Fibroblast of lung (primary cell): ENCODE measurements at places on chromosomes 2 and 18.
A peak's percentile ranks its signal among the peaks of the same experiment; 100 is the strongest.

GRCh38 chr2:240728827-240729226 is 37.2 kb downstream of the AQP12A start:
- DNase-seq = no peak

GRCh38 chr2:236308855-236309668 is 44.9 kb upstream of the ASB18 start:
- no peak for DNase-seq

- DNase-seq = no peak
These were observed 97.0 kb downstream of the CDH2 start for GRCh38 chr18:28079883-28080282.

GRCh38 chr2:100269889-100270288 is 52.4 kb downstream of the LONRF2 start:
- no peak for DNase-seq

GRCh38 chr2:142858961-142859360 is 18.5 kb upstream of the KYNU start:
- DNase-seq = no peak

GRCh38 chr2:233356546-233357308 is 2.4 kb downstream of the DGKD start:
- no peak for DNase-seq

DNA sequence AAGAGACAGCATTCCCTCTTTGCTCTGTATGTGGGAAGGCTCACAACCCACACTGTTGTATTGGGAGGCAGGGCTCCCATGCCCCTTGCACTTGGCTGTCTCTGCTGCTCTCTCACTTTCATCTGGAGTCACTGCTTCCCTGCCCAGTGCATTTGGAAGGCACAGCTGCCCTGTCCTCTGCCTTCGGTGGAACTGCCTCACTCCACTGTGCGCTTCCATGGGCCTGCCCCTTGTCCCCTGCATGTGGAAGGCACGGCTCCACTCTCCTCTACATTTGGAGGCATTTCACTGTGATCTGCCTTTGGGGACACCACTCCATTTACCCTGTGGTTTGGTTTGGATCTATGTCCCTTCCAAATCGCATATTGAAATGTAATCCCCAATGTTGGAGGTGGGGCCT is 9.1 kb upstream of the PROM2 start:
- DNase-seq = no peak

GRCh38 chr2:169994752-169995151 is 167.5 kb downstream of the UBR3 start:
- no peak for DNase-seq

DNA sequence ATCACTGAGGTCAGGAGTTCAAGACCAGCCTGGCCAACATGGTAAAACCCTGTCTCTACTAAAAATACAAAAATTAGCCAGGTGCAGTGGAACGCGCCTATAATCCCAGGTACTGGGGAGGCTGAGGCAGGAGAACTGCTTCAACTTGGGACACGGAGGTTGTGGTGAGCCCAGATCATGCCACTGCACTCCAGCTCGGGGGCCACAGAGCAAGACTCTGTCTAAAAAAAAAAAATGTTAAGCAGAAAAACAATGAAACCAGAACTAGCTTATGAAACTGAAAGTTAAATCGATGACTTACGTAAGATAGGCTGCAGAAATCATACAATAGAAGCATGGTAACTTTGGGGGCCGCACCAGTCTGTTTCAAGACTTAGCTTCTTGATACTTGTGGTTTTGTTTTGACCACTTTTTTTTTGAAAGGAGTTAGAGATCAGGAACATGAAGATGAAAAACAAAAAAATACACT is 6.2 kb upstream of the GPR155 start:
- DNase-seq = no peak

GRCh38 chr2:62440281-62440946 is 65.6 kb downstream of the TMEM17 start:
- DNase-seq = no peak

DNA sequence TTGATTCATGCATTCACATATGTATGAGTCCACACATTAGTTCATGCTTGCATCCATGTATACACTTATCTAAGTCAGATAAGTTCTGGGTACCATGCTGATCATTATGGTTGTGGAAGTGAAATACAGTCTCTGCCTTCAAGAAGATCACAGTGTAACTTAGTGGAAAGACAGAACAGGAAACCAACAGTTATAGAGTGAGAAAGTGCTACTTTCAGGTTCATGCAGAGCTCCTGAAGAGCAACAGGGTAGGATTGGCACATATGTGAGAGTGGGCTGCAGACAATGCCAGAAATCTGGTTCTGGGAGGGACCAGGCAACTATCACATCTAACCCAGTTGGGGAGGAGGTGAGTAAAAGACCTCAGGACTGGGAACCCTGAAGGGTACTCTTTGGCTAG is 35.4 kb upstream of the PGAP1 start:
- DNase-seq = no peak

- DNase-seq = no peak
These were observed 32.4 kb downstream of the SMIM21 start for GRCh38 chr18:75395137-75395536.

GRCh38 chr2:153232464-153232863 is 246.1 kb downstream of the RPRM start:
- DNase-seq = no peak

DNA sequence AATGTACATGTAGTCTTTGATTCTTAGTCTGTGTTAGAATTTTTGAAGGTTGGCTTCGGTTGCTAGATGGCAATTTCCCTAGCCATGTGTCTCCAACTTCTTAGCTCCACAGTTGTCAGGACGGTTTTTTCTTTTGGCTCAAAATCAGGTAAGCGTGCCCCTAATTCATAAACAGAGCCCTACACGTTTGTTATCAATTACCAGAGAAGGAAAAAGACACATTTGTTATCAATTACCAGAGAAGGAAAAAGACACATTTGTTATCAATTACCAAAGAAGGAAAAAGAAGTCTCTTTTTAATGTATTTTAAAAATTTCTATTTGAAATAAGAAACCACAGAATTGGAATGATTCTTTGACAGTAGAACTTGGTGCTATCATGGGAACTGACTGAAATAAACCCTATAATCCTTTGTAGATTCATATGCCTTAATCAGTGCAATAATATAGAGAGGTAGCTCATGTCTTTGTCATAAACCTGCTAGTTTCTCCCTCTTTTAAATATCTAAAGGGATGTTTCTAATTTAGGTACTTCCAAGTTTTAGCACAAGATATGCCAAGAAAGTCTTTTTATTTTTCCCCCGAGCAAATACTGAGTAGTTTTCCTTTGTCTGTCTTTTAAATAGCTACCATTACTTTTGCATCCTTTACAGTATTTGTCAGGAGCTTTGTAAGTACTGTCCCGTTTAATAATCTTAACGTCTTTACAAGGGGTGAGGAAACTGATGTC is 35.9 kb downstream of the CAMKMT start:
- DNase-seq = no peak

DNA sequence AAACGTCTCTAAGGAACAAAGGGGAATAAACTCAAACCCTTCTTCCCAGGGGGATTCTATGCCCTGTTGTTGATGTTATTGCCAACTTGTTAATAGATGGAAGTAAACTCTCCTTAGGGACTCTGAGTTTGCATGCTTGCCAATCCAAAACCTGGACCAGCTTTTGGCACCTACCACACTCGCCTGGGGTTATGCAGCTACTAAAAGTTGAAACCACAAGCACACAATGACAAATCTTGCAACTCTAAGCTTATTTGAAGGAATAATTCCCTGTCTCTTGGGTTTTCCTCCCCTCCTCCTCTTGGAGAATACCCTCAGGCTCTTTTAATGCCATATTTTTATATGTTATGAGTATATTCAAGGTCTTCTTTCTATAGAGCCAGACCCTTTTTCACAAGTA is 484.1 kb downstream of the FBXO15 start:
- no peak for DNase-seq

- peak; percentile 92 for DNase-seq
These were observed 18.3 kb upstream of the MAP4K4 start for GRCh38 chr2:101679037-101679726.

DNA sequence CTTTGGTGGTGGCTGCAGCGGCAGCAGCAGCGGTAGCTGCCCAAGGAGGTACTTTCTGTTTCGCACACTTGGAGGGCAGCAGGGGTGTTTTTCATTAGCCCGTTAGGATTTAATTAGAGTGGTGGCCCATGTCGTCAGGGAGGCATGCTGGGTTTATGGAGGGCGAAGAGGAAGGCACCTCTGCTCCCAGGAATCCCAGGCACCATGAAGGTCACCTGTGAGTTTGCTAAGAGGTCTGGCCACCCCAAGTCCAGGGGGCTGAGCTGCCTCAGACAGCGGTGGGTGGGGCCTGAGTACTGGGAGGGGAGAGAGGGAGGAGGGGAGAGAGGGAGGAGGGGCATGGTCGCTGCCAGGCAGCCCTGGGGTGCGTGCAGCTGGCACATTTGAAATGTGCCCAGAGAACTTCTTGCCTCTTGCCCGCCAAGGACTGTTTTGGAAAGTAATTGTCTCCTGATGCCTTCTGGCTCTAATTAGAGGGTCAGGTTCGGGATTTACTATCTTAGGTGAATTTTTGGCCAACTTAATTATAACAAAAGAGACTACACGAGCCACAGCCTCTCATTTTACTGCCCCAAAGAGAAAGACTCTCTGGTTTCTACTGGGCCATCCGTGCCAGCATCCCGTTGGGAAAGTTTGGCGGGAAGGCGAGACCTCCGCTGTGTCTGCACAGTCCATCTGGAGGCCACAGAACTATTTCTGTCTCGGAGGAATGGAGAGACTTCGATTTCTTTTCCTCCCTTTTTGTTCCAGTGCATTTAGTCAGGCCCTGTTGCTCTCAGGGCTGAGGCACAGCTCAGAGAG is 62.0 kb downstream of the GLI2 start:
- no peak for DNase-seq

- DNase-seq = no peak
These were observed 18.5 kb upstream of the NMS start for GRCh38 chr2:100451734-100452133.

GRCh38 chr18:60406721-60407120 is 34.1 kb upstream of the MC4R start:
- no peak for DNase-seq

- DNase-seq = no peak
These were observed 53.8 kb downstream of the SS18 start for GRCh38 chr18:26036635-26037034.

- DNase-seq = peak; percentile 57
These were observed 183.4 kb upstream of the RASGRP3 start for GRCh38 chr2:33292981-33293595.

DNA sequence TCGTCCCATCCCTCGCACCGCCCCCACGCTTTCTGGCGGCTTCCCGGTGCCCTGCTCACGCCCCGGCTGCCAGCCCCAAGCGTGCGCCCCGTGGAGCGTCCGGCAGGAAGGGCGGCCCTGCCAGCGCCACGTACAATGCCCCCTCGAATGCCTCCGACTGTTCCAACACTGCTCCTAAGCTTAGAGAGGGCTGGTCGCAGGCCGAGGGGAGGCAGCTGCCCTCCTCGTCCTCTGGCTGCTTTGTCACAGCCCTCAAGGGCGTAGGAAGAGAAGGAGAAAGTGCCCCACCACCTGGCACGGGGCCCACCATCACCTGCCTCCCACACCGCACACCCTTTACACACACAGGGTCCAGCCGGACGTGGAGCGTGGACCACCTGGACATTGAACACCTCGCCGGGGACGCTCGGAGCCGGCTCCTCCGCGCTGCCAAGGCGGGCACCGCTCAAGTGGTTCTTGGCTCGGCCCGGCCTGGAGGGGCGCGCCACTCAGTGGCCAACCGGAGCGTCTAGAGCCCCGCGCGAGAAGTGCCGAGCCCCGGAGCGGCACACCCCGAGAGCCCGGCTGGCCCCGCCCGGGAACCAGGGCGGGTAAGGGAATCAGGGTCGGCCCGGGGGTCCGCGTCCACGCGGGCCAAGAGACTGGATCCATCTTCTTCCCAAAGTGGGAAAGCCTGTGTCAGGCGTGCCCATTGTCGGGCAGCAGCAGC is 830 bp downstream of the DNER start:
- no peak for DNase-seq

DNA sequence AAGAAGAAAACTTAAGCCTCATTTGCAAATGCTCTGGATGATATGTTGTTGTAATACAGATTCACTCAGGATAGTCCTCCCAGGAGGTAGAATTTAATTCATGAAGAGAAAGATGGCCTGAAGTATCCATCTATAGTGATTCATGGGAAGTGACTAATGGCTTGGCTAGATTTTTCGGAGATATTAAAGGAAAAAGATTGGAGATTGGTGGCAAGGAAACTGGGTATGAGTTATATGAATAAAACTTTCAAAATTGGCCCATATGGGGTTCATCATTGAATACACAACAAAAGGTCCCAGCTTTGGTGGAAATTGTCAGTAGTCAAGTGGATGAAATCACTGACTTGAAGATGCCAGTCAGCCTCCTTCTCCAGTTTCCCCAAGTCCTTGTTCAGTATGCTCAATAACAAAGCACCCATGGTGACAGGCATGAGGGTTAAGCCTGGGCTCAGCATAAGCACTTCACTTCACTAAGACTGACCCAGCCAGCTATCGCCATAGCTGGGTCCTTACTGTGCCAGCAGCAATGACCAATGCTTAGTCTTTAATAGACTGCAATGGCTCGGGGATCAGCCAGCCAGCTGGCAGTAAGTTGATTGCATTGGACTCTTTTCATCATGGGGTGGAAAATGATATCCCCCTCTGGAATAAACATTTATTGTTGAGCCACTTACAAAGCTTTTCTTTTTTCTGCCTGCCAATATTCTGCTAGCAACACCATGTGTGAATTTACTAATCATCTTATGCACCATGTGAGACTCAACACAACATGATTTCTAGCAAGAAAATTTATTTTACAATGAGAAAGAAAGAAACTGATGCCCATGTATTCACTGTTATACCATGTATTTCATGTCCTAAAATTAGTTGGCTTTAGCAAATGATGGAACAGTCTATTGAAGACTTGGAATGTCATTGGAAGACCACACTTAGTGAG is 176.6 kb upstream of the TACR1 start:
- no peak for DNase-seq

DNA sequence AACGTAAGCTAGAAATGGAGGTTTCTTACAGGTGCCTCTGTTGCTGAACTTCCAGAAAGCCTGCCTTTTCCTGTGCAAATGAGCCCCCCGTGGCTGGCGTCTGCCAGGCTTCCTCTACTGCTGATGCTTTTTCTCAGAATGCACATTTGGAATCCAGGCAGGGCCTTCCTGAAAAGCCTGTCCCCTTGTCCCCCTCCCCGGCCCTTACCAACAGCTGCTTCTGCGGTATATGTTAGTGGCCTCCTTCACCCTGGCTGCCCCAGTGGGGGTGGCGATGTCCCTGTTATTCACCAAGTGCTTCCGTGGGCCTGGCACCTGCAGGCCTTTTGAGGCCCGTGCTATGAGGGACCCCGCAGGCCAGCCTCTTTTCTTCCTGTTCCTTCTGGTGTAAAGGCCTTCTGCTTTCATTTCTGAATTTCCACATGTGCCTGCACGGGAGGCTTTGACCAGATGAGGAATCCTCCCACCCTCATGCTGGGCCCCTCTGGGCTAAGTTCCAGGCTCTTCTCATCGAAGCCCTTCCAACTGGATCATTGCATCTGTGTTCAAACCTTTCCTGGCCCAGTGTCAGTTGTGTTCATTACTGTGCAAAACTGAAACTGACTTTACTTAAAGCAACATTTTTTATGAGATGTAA is 10.4 kb downstream of the CNDP2 start:
- DNase-seq = no peak
